Fibroblast of skin of back (primary cell): ENCODE measurements at places on chromosomes 2 and 18.

DNA sequence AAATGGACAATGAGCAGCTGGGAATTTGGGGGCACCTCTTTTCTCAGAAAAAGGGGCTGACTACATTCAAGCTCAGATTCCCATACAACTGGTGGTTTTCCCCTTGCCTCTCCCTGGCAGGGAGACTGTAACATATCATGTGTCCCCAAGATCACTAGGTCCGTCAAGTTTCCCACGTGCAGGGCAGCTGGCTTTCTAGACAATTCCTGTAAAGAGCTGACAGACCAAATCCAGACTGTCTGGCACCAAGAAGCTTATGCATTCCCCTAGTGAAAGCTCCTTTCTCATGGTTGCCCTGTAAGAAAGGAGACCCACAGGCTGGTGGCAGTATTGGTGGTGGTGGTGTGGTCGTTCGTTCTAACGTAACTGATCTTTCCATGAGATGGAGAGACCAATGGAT, 48.8 kb downstream of the THUMPD2 start:
- no peak for DNase-seq

DNA sequence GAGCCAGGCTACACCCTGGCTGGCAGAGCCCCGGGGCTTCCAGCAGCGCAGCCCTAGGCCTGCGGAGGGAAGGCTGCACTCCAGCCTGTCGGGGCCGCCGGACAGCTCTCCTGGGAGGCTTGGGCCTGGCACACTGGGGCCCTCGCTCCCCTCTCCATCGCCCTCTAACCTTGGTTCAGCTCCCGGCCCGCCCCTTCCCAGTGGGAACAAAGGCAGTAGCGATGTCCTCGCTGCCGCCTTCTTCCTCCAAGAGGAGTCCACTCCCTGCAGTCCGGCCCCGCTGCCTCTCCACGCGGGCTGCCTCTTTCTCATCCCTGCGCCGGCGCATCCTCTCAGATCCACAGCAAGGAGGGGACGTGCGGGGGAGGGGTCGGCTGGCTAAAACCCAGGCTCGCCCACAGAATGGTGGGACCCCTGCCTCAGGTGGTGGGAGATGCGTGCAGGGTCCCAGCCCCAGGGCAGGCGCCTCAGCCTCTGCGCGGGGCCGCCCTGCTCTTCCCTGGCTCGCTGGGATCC, 138.1 kb downstream of the TWIST2 start:
- no peak for DNase-seq

- DNase-seq: no peak
Measured at GRCh38 chr2:142058149-142058548, 72.7 kb downstream of the LRP1B start.

DNA sequence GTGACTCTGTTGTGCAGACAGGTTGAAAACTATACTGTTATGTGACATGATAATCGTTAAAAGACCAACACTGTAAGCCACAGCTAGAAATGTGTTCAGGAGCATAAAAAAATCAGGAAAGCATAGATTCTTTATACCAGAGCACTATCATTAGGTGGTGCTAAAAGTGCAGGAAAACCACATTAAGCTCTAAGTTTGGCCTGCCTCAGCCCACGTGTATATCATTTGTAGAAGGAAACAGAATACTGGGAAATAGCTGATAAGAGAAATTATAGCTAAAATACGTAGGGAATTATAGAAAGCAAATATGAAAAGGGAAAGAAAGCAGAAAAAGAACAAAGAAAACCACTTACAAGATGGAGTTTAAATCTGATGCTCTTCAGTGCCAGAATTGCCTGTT, 26.5 kb upstream of the C2orf74 start:
- DNase-seq: peak; percentile 39

- no peak for DNase-seq
Measured at GRCh38 chr2:177537636-177538035, 145.1 kb downstream of the AGPS start.

DNA sequence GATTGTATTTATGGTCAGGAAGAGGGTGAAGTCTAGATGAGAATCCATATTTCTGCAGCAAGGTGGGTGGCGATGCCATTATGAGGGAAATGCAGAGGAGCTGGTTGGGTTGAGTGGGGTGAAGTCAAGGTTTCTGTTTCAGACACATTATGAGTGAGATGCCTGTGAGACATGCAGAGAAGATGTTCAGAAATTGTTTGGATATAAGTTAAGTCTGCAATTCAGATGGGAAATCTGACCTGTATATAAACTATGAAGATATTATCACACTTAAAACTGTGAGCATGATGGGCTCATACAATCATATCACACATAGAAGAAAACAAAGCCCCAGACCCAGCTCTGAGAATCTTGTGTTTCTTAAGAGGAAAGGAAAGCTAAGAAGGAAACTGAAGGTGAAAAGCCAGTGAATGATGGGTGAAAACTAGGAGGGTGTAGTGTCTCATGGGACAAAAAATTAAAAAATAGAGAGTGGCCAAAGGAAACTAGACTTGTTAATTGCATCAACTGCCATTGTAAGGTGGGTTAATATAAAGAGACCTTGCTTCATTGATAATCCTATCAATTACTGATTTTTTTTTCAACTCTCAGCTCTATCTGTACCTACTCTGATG, 14.2 kb downstream of the GALNT5 start:
- DNase-seq: no peak

GRCh38 chr2:223954401-223954800, 2.9 kb upstream of the MRPL44 start:
- DNase-seq: peak; percentile 88
